ENCODE measurements at places on chromosomes 2 and 18.

- no peak for DNase-seq
Measured at GRCh38 chr2:68726100-68726499, 8.5 kb upstream of the ARHGAP25 start.

DNA sequence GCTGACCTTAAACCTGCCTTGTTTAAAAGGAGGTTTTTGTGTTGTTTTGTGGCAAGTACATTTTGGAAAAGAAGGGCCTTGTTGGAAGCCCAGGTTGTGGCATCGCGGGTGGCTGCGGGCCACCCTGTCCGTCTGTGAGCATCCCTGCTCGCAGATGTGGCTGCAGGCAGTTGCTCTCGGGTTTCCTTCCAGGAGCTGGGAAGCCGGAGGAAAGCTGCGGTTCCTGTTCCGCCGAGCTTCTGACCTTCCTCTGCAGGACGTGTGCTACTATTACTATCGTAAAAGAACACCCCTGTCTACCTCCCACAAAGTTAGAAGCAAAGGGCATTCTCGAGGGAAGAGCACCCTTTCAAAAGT is 766 bp downstream of the MFF start:
- peak; percentile 69 for DNase-seq

- no peak for DNase-seq
Measured at GRCh38 chr2:183666031-183666430, 541.8 kb downstream of the NUP35 start.

- no peak for DNase-seq
Measured at GRCh38 chr2:70188460-70188859, 2.4 kb downstream of the C2orf42 start.

- DNase-seq: no peak
Measured at GRCh38 chr18:2826581-2826980, 20.2 kb upstream of the EMILIN2 start.

- no peak for DNase-seq
Measured at GRCh38 chr2:102187496-102188150, 800 bp downstream of the IL1RL2 start.

DNA sequence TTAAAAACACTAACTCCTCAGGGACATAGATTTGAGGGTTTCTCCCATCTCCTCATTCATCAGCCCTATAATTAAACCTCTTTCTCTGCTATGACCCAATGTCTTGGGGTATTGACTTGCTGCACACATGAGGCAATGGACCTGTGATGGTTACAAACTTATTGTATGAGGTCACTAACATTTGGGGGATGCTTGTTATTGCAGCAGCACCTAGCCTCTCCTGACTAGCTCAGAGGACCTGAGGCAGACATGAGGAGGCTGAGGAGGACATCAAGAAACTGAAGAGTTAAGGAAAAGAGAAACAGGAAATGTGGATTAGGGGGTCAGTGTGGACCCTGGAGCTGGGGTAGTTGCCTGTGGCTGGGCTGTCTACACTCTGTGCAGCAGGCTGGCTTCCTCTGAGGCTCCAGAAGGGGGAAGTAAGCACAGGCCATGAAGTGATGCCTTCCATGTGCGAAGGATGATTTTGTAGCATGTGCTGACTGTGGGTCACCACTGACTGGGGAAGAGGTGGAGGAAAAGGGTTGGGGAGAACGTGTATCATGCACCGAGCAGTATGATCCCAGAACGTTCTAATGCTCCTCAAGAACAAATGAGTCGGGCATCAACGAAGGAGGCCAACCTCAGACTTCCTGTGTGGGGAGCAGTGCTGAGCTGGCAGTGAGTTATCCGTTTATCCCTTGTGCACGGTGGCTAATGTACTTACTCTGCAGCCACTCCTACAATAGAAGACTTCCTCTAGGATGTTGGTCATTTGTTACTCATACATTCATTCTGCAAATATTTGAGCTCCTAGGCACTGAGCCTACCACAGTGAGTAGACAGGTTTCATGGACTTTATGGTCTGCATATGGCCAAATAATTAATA is 42.1 kb upstream of the RFX8 start:
- no peak for DNase-seq

DNA sequence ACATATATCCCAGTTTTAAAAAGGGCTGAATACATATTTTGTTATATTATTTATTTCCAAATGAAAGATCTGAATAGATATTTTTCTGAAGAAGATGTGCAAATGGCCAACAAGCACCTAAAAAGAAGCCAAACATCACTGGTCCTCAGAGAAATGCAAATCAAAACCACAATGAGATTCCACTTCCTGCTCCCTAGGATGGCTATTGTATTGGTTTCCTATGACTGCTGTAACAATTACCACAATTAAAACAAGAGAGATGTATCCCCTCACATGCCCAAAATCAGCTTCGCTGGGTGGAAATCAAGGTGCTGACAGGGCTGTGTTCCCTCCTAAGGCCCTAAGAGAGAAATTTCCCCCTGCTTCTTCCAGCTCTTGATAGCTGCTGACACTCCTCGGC is 23.2 kb downstream of the ABCB11 start:
- DNase-seq: no peak

GRCh38 chr2:208407667-208408066 is 1.1 kb downstream of the PTH2R start:
- DNase-seq: no peak

GRCh38 chr2:164890544-164890943 is 48.9 kb upstream of the COBLL1 start:
- no peak for DNase-seq

DNA sequence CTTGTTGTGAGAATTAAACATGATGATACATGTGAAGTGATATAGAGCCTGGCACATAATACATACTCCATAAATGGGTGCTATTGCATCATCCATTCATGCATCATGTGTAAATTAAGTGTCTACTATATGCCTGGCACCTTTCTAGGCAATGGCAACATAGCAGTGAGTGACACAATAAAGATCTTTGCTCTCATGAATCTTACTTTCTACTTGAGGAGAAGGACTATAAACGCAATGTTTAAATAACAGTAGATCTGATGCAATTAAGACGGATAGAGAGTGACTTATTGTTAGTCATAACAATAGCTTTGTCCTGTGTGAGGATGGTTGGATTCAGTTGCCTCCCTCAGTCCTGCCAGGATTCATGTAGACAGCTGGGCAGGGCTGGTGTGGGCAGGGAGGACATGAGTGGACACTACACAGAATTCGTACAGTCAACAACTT is 88.4 kb upstream of the NPAS2 start:
- no peak for DNase-seq

DNA sequence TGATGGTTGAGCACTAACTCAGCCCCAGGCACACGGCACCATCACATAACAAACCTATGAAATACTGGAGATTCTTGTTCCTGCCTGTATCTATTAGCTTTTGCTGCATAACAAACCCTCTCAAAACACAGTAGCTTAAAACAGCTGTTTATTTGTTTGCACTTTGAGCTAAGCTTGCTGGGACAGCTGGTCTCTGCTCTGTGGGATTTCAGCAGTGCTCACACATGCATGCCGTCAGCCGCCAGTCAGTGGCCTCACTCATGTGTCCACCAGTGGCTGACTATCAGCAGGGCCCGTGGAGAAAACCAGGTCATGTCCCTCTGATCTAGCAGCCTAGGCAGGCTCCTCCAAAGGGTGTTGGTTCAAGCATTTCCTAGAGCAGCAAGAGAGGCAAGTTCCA is 52.8 kb upstream of the RAB12 start:
- DNase-seq: no peak

GRCh38 chr2:194363878-194364277 is 1293.1 kb upstream of the SLC39A10 start:
- no peak for DNase-seq

GRCh38 chr2:19851116-19851695 is 50.6 kb downstream of the TTC32 start:
- DNase-seq: no peak

DNA sequence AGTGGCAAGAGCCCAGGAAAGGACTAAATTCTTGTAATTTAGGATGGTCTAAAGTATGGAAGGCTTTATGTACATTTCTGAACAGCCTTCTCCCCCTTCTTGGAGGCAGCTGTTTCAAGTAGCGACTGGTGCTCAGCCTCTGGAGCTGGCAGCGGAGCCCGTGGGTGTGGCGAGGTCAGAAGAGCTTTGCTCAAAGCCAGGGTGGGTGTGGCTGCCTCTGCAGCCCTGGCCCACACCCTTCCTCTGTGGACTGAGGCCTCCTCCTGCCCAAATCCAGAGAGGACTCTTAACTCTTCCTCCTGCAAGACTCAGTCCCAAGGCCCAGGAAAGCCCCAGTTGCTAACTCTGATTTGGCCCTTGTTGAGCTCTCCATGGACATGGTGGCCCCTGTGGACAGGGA is 202.1 kb upstream of the REV1 start:
- DNase-seq: no peak

DNA sequence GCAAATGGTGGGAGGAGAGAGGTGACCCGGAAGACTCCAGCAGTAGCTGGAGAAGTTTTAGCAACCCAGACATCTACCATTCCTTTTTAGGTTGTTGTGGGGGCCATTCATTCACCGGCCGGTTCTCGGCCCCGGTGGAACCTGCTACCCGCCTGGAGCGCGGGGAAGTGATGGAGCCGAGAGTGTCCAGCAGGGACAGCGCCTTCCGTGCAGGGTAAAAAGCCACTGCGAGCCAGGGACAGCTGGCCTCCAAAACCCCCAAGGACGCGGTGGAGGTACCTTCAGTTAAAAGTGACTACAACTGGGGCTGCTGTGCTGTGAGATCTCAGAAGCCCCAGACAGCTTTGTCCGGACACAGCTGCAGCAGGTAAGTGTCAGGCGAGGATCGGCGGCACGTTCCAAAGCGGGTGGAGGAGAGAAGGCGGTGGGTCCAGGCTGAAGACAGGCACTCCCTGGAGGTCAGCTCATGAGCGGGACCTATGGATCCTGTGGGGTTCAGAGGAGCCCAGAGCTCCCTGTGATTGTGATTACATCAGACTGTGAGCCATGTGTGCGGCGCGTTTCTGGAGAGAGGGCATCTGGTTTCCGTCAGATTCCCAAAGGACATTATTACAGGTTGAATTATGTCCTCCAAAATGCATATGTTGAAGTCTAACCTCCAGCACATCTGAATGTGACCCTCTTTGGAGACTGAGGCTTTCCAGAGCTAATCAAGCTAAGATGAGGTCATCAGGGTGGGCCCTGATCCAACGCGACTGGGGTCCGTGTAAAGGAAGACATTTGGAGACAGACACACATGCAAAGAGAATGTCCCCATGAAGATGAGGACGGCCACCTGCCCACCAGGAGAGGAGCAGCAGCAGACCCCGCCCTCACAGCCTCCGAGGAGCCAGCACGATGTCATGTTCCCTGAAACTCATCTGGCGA is 276.3 kb downstream of the EIPR1 start:
- no peak for DNase-seq

DNA sequence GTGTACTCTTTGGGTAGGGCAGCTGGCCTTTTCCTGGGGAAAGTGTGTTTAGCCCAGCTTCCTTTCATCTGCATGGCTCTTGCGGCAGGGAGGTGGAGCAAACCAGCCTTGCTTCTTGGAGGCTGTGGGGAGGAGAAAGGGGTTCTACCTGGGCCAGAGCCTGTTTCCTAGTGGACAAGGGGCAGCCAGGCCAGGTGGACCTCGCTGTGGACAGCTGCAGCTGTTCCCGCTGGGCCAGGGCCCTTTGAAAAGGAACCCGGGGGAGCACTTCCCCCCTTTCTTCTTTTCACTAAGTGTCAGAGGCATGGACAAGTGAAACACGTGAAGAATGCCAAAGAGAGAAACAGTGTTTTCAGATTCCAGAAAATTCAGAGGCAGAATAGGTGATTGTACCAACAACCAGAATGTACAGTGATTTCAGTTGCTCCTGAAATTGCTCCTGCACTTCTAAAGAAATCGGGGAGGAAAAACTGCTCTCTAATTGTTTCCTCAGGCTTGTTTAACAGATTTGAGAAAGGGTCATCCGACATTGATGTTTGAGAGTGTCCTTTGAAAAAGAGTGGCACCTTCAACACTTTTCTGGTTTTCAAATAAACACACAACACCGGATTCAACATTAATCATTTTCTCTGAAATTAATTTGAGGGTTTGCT is 3.9 kb downstream of the GLI2 start:
- no peak for DNase-seq

- DNase-seq: no peak
Measured at GRCh38 chr2:96175951-96176350, 30.7 kb upstream of the DUSP2 start.

- no peak for DNase-seq
Measured at GRCh38 chr2:73759904-73760303, 20.0 kb downstream of the DUSP11 start.

DNA sequence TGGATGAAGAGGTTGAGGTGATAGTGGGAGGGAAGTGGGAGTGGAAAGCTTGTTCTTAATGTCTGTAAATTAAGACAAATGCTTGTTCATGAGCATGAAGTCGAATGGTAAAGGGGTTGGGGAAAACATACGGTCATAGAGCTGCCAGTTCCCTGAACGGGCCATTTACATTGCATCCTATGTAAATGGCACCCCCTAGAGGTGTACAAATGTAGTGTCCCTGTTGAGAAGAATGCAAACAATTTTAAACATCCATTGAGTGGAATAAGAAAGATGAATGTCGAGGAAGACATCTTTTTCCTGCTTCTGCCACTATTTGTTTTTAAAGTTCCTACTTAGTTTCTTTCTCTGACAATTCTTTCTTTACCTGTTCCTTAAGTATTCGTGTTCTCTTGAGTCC is 155.7 kb downstream of the RDH14 start:
- no peak for DNase-seq

GRCh38 chr2:35938838-35939237 is 416.7 kb upstream of the CRIM1 start:
- DNase-seq: no peak

DNA sequence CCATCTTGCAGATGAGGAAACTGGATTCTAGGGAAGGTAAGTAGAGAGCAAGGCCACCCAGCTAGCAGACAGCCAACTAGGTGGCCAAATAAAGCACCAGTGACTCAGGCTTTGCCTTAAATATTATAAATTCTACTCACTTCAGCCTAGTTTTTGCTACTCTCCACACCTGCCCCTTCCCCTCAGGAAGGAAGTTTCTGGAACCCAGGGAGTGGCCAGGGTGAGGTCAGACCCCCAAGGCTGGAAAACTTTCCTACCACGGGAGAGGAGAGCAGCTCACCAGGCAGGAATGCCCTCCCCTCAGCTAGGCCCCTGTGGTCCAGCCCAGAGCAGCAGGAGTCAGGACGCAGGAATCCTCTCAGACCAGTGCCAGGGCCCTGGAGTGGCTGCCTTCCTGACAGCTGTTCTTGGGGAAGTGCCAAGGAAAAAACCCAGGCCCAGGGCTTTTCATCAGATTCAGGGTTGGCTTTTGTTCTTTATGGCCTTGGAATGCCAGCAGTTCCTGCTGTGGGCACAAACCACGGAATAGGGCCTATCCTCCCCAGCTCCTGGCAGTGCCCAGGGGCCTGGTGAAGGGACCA is 5.1 kb upstream of the PAX8 start:
- no peak for DNase-seq

DNA sequence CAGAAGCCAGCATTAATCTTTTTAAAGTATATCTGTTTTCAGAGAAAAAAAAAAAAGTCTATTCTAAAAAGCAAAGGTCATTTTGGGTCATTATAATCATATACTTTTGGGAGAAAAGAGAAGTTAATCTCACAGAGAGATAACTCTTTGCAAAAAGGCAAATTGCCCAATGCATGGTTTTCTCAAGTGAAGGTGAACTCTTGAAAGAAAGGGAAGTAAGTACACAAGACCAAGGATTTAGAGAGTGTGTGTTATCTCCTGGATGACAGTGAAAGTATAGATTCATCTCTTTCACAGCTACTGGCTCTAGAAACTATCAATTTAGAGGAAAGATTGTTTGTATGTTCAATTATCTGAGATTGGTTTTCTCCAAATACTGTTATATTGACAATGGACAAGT is 151.4 kb downstream of the CD8B2 start:
- no peak for DNase-seq

Measured in GM06990 (cell line).